ENCODE measurements at places on chromosomes 3 and 15.
A peak's percentile ranks its signal among the peaks of the same experiment; 100 is the strongest.

- no peak for DNase-seq
Measured at GRCh38 chr15:52217186-52217585, 26.0 kb upstream of the GNB5 start.

DNA sequence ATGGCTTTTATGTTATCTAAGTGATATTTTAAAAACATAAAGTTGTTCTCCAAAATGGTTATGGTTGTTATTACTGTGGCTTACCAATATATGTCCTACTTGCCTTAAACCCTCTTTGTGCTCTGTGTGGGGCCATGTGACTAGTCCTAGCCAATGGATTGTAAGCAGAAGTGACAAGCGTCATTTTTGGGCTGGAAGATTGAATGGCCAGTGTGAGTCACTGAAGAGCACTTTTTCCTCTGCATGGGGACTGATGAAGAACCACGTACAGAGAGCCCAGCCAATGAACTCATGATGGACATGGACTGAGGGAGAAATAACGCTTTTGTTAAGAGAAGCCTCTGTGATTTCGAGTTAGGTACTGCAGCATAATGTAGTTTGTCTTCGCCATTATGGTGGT lies 332.7 kb downstream of the EDEM1 start:
- no peak for DNase-seq

DNA sequence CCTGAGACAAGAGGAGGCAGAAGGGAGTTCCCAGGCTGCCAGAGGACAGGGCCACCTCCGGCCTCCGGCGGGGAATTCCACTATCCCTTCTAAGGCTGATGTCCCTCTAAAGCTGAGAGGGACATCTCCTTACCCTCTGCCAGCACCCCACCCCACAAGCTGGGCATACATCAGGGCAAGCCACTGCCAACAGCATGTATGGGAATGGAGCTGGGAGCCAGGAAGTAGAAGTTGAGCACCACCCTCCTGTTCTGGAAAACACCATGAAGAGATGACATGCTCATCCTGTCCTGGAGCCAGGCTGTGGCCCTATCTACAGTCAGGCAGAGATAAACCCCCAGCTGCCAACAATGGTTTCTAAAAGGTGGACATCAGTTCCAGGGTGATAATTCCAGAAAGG lies 7.1 kb downstream of the PLCD1 start:
- no peak for DNase-seq

DNA sequence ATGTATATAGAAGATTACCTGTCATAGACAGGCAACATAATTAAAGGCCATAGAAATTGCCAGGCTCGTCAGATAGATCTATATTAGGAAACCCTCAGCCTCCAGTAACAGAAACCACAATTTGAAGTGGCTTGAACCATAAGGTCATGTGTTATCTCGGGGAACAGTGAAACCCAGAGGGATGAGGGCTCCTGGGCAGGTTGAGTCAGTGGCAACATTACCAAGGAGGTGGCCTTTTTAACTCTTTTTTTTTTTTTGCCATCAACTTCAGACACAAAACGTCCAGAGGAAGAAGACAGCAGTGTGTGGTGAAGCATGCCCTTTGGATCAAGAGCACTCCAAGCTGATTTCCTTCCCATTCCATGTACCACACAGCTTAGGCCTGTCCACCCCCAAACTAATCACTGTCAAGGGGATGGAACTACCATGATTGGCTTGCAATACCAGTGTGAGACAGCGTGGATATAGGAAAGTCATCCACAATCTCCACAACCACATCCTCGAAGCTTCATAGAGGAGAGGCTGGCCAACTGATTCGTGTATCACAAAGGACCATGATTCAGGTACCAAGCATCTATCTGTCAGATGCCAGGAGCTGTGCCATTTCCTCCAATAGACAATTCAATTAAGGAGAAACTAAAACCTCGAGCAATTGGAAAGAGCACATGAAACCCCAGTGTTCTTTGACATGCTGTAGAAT lies 999 bp upstream of the KIF7 start:
- DNase-seq = no peak

GRCh38 chr3:37457378-37458065 lies 283.1 kb upstream of the LRRFIP2 start:
- no peak for DNase-seq

GRCh38 chr3:168325684-168326083 lies 230.0 kb upstream of the GOLIM4 start:
- no peak for DNase-seq

DNA sequence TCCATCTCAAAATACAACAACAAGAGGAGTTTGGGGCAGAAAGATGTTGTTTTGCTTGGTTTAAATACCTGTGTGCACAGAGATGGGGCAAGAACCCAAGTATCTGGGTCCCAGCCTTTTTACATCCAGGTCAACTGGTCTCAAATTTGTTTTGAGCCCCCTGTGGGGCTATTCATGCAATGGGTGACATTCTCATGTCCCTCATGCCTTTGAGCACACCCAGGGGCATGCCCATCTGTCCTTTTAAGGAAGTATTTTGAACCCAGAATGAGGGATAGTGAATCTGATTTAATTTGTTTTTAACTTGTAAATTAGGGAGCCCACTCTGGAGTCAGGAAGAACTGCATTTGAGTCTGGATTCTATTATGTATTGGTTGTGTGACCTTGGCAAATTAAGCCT lies 14.8 kb downstream of the ABCF3 start:
- DNase-seq = no peak

DNA sequence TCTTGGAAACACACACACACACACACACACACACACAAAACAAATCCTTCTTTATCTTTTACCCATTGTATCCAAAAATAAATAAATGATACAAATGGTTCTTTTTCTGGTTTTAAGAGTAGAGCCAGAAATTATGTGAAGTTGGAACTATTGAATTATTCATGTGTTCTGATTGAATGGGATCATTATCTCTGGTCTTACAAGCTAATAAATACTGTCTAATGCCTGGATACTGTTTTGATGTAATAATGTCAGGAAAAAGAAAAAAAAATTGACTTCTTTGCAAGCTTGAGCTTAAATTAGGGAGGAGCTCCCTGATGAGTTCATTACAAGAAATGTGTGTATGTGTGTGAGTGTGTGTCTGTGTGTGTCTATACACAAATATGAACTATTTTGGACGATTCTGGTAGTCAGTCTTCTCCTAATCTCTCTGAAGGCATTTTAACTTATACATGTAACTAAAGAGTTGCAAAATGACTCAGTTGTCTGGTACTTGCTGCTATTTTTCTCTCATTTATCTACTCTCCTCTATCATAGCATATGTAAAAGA lies 507.2 kb upstream of the AGTR1 start:
- no peak for DNase-seq

DNA sequence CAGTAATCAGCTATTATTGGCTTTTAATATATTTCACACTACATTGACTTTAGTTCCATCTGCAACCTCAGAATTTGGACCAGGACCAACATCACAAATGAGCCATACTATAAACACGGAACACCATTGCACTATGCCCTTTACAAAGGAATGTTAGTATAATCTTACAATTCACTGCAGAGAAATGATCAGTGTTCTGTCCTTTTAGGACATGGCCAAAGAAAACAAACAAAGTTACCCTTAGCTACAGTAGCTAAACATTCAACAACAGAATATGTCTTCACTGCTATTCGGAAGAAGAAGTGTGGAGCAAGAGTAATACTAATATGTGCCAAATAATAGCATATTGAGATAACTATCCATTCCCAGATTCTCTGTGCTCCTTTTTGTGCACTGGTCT lies 90.4 kb downstream of the NAALADL2 start:
- no peak for DNase-seq

GRCh38 chr3:43894176-43895049 lies 203.7 kb downstream of the ABHD5 start:
- peak; percentile 43 for DNase-seq

- DNase-seq = no peak
Measured at GRCh38 chr3:101484805-101485620, 28.0 kb downstream of the SENP7 start.

DNA sequence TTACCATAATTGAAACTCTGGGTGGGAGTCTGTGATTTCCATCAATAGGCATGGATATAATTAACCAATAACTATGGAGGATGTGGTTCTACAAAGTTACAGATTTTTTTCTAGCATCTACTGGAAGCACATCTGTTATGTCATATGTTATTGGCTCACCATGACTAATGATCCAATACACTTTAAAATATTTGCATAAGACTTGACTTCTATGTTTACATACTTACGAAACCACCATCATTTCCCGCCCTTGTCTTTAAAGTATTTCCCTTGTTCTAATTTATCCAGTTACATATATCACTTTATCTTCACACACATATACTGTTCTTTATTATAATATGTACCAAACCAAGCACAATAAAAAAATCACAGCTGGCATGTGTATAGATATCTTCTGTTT lies 380.3 kb upstream of the CBLB start:
- no peak for DNase-seq

DNA sequence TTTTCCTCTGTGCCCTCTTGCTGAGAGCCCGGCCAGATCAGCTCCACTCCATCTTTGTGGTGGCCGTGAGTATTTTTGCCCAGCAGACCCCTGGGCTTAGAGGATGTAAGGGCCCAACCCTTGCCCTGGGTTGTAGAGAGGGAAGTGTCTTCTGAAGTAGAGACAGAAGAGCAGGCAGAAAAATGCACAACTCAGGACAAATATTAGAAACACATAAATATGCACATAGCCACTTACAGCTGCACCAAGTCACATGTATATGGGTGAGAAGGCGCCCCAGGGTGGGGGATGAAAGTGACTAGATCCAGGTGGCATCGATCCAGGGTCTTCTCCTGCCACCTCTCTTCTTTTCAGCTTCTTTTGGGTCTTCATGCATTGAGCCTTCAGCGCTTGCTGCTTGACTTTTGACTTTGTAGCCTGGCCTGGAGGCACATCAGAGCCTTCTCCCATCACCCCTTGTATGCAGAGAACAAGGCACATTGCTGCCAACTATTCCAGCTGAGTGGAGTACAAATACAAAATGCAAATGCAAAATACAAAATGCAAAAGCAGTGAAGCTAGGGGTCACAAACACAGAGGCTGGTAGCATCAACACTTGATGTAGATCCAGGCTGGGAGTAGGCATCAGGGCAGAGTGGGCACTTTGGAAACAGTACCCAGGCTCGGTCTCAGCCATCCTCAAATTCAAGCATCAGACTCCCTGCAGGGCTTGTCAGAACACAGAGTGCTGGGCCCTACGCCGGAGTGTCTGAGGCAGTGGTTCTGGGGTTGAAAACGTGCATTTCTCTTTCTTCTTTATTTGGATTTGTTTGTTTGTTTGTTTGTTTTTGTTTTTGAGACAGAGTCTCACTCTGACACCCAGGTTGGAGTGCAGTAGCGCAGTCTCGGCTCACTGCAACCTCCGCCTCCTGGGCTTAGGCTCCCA lies 133.0 kb downstream of the ASB7 start:
- DNase-seq = no peak

GRCh38 chr15:80468796-80469195 lies 64.6 kb downstream of the ARNT2 start:
- DNase-seq = no peak

DNA sequence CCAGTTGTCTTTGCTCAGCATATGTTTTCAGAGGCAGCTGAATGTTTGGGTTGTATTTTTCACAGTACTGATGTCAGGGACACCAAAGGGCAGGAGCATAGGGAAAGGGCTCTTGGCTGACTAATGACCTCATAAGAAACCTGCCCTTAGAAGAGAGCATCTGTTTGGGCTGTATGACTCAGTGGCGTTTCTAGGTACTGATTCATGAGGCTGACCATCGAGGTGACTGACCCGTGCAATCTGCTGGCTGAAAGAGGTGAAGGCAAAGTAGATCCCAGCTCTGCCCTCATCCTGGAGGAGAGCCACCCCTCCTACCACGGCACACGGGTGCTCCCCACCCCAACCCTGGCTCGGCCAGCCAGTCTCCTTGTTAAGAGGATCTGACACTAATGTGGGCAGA lies 8.3 kb downstream of the LMCD1 start:
- no peak for DNase-seq

GRCh38 chr15:39354189-39354588 lies 226.7 kb upstream of the THBS1 start:
- no peak for DNase-seq

- DNase-seq = no peak
Measured at GRCh38 chr3:171323938-171324536, 136.2 kb downstream of the TNIK start.

DNA sequence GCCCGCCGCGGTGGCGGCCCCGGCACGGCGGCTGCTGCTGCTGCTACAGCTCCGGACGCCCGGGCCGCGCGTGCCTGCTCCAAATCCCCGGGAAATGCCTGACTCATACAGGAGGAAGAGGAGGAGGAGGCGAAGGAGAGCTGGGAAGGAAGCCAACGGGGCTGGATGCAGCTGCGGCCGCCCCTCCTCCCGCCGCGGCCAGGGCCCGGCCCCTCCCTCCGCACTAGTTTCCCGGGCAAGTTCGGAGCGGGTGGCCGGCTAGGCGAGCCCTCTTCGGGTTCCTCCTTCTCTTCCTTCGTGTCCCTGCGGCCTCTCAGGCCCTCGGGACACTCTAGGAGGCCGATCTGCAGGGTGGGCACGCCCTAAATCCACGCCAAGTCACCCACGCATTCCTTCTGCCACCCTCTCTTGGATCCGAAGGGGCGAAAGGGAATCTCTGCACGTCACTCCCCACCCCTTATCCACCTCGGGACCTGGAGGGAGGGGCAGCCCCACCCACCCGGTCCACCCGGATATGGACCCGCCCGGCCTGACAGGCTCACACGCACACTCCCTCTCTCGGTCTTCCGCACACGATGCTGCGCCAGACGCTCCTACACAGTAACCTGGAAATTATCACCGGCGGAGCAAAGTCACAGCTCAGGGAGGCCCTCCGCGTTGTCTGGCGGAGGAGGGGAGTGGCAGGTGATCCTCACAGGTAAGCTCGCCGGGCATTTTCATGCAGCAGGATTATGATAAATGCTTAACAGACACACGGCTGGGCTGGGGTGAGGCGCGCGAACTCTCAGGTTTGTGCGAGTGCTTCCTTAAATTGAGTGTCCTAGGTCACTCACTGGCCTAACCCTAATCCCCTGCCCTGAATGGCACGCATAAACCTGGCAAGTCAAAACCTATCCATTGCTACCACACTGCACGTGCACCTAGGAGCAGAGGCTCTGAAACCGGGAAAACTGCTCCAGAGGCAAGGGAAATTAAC lies at the start of the genes OSBPL10 and ZNF860:
OSBPL10 (minus strand) TSS at position 57 of the 976 bp plus-strand sequence. CDS start 83 bp downstream, outside the sequence.
ZNF860 (plus strand) TSS at position 545 of the 976 bp plus-strand sequence. CDS start 7,330 bp downstream, outside the sequence.
- DNase-seq = peak; percentile 66

DNA sequence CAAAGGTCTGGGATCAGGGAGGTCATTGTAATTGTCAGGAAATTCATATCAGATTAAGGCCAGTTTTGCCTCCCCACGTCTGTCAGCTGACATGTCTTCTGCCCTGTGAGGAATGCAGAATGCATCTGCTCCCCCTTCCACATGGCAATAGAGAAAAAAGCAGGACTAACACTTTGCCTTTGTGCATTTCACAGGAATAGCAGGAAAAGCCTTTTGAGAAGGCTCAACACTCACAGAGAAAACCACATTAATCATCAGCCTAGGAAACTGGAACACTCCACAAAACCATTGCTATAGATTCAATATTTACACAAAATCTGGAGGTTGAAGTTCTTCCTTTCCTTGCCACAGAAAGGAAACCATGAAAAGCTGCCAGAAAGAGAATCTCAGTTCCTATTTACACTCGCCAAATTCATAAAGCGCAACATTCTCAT lies 165.2 kb upstream of the HES1 start:
- no peak for DNase-seq

- DNase-seq = peak; percentile 34
Measured at GRCh38 chr3:23712656-23713559, 92.8 kb upstream of the UBE2E1 start.

DNA sequence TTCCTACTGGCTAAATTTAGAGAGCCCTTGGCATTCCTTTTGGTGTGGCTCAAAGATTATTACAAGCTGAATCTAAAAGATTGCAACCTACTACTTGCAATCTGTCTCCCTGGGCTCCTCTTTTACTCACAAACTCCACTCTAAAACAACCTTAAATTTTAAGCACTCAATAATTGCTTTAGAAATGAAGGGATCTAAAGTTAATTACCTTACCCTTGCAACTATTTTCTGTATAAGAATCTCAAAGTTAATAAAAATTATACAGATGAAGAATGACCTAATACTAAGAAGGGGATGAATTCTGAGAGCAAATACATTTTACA lies 60.2 kb downstream of the ESYT3 start:
- DNase-seq = no peak
